ENCODE measurements at places on chromosomes 2 and 18.

- no peak for DNase-seq
Observed at GRCh38 chr2:10193851-10194820, 71.6 kb downstream of the RRM2 start.

- no peak for DNase-seq
Observed at GRCh38 chr18:10057894-10058791, 144.3 kb downstream of the VAPA start.

DNA sequence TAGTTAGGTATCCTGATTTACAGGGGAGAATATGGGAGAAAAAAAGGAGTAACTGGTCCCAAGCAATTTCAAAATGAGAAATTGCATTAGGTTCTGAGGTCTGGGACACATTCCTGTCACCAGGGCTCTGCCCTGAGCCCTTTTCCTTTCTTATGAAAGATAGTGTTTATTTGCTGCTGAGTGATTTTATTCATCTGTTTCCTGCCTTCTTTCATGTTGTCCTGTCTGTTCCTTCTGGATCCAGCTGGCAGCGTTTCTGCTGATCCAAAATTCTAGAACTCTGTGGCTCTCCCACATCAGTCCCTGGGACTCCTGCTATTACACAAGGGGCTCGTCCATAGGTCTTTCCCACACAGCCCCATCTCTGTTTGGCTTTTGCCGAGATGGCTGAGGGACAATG lies 519.1 kb upstream of the SALL3 start:
- DNase-seq: no peak

GRCh38 chr18:45682181-45682580 lies 41.8 kb upstream of the SLC14A1 start:
- DNase-seq: no peak

DNA sequence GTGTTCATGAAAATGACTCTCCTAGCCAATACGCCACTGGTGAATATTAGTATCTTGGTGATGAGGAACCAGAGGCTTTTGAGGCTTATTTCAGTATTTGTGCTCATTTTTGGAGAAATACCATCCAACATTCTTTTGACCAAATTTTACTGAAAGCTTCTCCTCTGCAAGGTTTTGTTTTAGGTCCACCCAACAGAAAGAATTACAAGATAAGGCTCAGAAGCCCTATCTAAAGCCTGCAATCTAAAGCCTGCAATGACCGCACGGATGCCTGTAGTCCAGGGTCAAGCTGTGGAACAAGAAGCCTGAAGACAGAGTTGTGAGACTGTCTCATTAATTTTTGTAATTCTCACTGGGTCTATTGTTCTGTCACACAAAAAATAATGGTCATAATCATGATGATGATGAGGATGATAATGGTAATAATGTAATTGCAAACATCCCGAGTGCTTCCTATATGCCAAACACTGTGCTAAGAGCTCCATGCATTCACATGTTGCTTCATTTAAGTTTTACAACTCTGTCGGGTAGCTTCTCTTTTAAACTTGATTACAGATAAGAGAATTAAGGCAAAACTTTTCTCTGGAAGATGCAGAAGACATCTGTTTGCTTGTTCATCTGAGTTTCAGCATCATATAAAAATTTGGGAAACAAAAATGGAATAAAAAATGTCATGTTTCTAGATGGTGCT lies 33.2 kb upstream of the NCOA1 start:
- DNase-seq: no peak
